Articular chondrocyte of knee joint (primary cell): ENCODE measurements at places on chromosomes 1 and 21. TPM values are rescaled to one million over a fixed set of nuclear protein-coding genes. Genes with fewer than 3 reads are reported as not detected.

Gene AMPD1
- total RNA-seq: not detected in 2 replicates

Gene FCRL4
- total RNA-seq: not detected in 2 replicates

Gene CEP170
- total RNA-seq: 70.7 and 81.0 TPM in 2 replicates

Gene FLG2
- total RNA-seq: not detected in 2 replicates

Gene SELL
- 1.0 and 1.5 TPM in 2 replicates for total RNA-seq

Gene AMY1A
- total RNA-seq: not detected in 2 replicates

Gene DNASE2B
- total RNA-seq: not detected in 2 replicates

Gene NOC2L
- total RNA-seq: 47.2 and 47.3 TPM in 2 replicates

Gene ANKRD65
- total RNA-seq: 1.7 and 2.9 TPM in 2 replicates

Gene PLEKHG5
- total RNA-seq: 3.9 and 5.0 TPM in 2 replicates

Gene OR2T5
- total RNA-seq: not detected in 2 replicates

Gene E2F2
- total RNA-seq: 1.2 and 2.6 TPM in 2 replicates

Gene CD1D
- 0.43 and 0.52 TPM in 2 replicates for total RNA-seq

Gene MIXL1
- not detected in 2 replicates for total RNA-seq
